ENCODE measurements at places on chromosomes 7 and 10.
A peak's percentile ranks its signal among the peaks of the same experiment; 100 is the strongest.

GRCh38 chr10:104325436-104326435 lies 12.5 kb downstream of the ITPRIP start:
- no peak for DNase-seq

DNA sequence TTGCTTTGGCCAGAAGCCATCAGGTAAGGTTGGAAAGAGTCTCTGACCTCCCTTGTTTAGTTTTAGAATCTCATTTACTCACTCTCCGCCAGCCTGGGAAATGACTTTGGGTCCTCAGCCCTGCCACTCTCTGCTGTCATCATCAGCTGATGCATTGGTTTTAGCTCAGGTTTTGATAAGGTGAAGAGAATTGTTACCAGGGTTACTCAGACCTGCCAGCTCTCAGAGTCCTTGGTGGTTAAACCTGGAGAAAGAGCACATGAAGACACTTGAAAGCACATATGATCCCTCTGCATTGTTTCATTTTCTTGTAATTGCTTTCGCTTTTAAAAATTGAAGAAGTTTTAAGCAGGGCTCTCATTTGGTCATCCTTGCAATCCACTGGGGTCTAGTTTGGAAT lies 4.0 kb upstream of the CROT start:
- no peak for DNase-seq

DNA sequence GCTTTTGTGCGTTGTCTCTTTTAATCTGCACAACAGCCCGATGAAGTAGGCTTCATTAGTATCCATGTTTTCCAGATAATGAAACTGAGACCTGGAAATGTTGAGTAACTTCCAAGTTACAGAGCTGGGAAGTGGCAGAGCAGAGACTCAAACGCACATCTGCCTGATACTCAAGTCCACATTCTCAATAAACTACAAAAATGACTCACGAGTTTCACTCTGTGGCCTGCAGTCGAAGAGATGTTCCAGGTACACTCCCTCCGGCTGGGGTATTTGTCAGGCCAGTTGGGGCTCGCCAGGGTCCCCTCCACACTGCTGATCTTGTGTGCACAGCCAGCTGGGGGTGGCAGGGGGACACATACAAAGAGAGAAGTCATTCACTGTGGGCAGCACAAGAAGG lies 17.7 kb upstream of the OPALIN start:
- DNase-seq, result no peak

- DNase-seq, result no peak
Observed at GRCh38 chr10:78218798-78219490, 185.3 kb downstream of the RPS24 start.

DNA sequence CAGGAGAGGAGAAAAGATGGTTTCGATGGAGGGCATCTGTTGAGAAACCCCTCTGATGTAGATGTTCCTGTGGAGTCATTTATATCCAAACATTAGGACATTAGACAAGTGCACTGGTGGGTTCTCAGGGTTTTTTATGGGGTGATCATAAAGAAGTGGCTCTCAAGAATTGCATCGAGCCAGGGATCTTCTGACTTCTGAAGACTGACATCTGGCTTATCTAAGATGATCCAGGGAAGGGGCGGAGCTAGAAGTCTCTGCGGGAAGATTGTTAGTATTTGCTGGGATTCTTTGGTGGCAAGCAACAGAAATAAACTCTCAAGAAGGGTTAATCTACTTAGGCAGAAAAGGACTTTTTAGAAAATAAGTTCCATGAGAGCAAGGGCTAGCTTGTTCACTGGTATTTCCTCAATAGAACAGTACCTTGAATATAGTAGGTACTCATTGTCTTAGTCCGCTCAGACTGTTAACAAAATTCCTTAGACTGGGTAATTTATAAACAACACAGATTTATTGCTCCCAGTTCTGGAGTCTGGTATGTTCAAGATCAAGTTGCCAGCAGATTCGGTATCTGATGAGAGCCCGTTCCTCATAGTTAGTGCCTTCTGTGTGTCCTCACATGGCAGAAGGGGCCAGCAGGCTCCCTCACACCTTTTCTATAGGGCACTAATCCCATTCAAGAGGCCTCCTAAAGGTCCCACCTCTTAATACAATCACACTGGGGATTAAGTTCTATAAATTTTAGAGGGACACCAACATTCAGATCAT lies 28.5 kb upstream of the SYPL1 start:
- no peak for DNase-seq

DNA sequence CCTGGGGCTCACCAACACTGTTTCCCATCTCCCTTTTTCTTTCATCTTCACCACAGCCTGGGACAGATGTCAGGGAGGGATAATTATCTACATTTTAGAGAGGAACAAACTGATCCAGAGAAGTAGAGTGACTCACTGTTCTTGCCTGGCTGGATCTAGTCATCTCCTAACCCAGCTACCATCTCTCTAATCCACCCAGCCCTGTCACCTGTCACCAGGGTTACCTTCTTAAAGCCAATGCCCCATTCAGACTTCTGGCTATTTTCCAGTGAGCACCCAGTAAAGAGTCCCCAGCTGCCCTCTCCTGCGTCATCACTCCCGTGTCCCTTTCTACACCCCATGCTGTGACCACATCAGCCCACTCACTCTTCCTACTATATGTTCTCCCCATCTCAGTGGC lies 68.4 kb upstream of the DUSP5 start:
- no peak for DNase-seq

DNA sequence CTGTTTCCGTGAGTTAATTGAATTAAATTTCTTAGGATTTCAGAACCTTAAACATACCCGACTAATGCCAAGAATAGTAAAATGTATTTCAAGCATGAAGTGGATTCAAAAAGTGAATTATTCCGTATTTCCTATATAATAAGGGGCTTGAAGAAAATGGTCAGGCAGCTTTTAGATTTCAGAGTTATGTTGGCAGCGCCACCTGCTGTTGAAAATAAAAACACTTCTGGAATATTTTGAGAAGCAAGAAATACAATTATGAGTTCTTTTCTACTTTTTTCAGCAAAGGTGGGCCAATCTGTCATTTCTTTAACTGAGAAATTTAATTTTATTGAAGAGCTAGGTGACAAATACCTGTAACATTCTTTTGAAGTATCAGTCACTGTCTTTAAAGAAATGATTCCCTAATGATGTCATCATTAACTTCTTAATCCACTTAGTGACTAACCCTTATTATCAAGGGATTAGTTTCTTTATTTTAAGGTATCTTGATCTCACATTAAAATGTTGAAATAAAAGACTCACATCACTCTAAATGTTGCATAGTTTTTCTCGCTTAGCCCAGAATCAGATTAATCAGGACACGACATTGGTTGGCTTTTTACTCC lies 36.6 kb upstream of the AGR3 start:
- peak; percentile 20 for DNase-seq

DNA sequence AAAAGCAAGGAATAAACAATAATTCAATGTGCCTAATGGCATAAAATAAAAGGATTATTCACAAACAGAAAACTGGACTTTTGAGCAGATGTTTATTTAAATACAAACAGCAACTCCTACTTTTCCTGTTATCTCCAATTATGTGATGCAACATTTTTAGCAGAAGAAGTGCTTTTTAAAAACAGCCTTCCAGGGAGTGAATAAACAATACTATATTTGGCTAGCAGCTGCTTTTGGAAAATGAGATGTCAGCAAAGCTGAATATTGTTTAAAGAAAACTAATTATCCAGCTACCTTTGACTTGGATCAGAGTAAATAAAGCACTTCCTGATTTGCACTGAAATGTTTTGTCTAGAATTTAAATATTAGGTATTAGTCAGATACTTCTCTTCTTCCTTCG lies 23.2 kb downstream of the CDK1 start:
- no peak for DNase-seq

DNA sequence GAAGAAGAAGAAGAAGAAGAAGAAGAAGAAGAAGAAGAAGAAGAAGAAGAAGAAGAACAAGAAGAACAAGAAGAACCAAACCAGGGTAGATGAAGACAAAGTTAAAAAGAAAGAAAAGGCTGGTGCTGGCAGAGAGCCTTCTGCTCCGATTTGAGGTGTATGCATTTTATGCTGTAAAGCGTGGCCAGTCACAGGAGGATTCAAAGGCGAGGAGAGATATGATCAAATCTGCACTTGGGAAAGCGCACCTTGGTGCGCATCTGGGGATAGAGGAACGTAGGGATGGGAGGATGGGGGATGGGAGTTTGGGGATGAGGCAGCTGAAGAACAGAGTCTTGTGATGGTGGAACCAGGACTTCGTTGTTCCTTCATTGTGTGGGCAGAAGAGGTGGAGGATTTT lies at the start of gene NME8:
Gene NME8 (plus strand): TSS at position 301 of the 400 bp plus-strand sequence. CDS start 1,670 bp downstream, outside the sequence.
- DNase-seq, result no peak

- peak; percentile 71 for DNase-seq
Observed at GRCh38 chr7:140348161-140348849, 50.0 kb downstream of the SLC37A3 start.

DNA sequence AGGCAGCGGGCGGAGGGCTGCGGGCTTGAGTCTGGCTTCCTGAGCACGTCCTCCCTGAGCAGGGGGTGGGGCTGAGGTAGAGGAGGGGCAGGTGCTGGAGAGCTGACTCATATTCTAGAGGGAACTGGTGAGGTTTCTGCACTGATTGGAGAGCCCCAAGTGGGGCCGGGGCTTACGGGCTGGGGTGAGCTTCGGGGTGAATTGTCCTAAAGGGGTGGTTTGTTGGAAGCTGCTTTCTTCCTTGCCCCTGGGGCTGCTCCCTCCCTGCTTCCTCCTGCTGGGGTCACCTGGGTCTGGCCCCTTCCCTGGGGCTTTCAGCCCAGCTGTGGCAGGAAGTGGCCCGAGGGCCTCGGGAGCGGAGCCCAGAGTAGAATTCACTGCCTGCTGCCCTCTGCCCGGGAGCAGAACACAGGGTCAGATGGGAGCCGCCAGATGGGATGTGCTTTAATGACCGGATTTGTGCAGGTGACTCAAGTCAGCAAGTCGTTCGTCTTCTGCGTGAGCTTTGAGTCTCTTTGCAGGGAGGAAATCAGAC lies 48.6 kb downstream of the FAM20C start:
- no peak for DNase-seq

- DNase-seq, result no peak
Observed at GRCh38 chr7:82410461-82410860, 33.1 kb downstream of the CACNA2D1 start.

GRCh38 chr7:2007551-2007950 lies 225.2 kb downstream of the MAD1L1 start:
- no peak for DNase-seq

GRCh38 chr7:77771901-77772300 lies 26.3 kb downstream of the TMEM60 start:
- DNase-seq, result no peak

DNA sequence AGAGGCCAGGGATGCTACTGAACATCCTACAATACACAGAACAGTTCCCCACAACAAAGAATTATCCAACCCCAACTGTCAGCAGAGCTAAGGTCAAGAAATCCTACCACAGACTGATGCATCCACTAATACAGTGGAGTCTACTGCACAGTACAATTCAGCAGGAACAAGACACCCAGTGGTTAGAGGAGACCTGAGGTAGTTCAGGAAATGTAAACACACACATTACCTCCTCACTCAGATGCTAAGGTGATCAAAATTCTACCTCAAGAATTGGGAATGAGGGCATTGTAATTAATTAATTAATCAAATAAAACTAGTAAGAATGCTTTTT lies 91.4 kb downstream of the ZFAND4 start:
- DNase-seq, result no peak

GRCh38 chr7:51224811-51225595 lies 91.6 kb downstream of the COBL start:
- DNase-seq, result no peak

- no peak for DNase-seq
Observed at GRCh38 chr7:102434039-102434486, 688 bp downstream of the ORAI2 start.

- no peak for DNase-seq
Observed at GRCh38 chr7:92997152-92997551, 120.6 kb downstream of the SAMD9 start.

GRCh38 chr7:28979776-28980175 lies 21.6 kb upstream of the TRIL start:
- DNase-seq, result no peak

GRCh38 chr7:23205909-23206767 lies 24.3 kb downstream of the NUP42 start:
- DNase-seq, result no peak

GRCh38 chr7:44769776-44770294 lies 21.2 kb downstream of the ZMIZ2 start:
- peak; percentile 76 for DNase-seq

GRCh38 chr10:24674892-24675632 lies 48.6 kb downstream of the ARHGAP21 start:
- DNase-seq, result no peak

DNA sequence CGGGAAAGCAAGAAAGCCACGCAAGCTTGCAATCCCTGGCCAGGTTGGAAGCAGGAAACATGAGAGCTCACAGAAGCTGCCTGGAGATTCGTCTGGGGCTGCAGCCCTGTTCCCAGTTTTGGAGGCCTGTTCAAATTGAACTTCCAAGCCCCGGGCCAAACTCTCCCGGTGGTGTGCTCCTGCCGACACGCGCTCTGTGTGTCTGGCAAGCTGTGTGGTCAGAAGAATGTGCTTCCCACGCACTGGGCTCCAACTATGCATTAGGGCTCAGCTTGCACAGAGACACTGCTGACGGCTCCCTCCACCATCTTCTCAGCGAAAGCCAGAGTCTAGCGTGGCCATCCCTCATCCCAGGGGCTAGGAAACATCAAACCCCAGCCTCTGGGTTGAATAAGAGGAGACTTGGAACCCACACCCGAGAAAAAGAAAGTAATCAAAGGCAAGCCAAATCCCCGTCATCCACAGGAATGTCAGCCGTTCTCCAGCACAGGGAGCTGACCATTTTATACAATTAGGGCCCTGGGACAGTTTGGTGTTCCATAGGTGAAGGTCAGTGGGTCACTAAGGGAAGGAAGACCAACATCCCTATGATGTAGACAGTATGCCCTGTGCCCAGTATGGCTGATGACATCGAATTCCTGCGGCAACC lies 107.2 kb downstream of the FGFR2 start:
- peak; percentile 37 for DNase-seq

GRCh38 chr7:47804767-47805545 lies 143.3 kb downstream of the PKD1L1 start:
- peak; percentile 1 for DNase-seq

DNA sequence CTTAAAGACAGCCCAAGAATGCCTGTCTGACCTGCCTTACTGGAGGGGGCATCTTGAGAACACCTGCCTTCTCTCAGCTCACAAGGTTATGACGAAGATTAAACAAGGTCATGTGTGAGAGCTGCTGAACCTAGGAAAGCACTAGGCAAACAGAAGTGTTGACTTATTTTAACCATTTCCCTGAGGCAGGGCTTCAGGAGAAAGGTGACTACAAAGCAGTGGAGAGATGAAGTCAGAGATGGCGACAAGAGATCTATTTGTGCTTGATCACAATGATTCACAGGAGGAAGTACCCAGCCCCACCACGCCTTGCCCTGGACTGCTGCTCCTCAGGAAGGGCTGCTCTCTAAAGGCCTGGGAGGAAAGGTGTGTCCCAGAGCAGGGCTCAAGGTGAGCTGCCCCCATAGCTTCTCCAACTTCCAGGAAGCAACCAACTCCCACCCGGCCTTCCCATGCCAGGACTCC lies 27.8 kb downstream of the STN1 start:
- DNase-seq, result no peak

DNA sequence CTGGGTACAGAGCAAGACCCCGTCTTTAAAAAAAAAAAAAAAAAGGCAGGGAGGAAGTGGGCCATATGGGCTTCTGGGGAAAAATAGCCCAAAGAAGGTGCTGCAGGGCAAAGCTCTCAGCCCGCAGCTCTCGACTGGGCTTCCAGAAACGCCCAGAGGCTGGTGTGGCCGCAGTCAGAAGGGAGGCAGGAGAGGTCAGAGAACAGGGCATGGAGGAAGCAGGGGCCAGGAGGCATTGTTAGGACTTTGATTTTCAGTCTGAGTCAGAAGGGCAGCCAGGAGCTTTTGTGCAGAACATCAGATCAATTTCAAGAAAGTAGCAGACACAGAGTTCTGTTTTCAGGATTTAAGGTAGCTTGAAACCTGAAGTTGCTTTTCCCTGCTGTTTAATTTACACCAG lies 35.3 kb upstream of the CYTH3 start:
- DNase-seq, result no peak
